ENCODE measurements at places on chromosomes 16 and 17.

- DNase-seq: no peak
Measured at GRCh38 chr16:29760567-29761279, 14.9 kb upstream of the C16orf54 start.

DNA sequence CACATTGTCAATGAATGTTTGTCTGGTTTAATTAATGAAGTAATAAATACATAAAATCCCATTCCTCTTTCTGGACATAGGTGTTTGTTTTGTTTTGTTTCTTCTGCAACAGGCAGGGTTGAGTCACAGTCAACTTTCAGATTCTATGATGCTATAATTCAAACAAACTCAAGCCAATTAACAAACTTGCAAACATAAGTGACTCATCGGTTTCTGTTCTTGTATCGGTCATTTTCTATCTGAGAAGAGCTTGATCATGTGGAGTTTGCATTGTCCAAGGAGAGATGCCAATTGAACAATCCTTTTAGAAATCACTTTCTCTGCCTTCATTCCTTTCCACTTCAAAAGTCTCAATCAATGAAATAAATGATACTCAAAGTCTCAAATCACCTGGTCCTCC lies 294.2 kb upstream of the C16orf82 start:
- no peak for DNase-seq

DNA sequence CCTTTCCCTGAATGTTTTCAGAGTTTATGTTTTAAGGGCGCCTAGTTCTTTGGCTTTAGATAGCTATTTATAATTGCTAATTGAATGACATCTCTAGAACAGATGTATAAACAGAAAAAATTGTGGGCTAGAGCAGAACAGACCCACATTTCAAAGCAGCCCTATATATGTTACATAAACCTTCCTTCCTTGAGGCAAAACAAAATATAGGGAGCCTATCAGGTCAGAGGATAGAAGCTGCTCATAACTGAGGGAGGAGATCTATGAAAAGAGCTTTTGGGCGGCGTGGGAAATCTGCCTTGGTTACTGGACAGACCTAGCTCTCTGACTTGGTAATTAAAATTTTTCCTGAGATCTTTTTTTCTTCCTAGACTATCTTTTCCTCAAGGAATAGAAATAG lies 68.4 kb downstream of the SPAG9 start:
- DNase-seq: no peak

DNA sequence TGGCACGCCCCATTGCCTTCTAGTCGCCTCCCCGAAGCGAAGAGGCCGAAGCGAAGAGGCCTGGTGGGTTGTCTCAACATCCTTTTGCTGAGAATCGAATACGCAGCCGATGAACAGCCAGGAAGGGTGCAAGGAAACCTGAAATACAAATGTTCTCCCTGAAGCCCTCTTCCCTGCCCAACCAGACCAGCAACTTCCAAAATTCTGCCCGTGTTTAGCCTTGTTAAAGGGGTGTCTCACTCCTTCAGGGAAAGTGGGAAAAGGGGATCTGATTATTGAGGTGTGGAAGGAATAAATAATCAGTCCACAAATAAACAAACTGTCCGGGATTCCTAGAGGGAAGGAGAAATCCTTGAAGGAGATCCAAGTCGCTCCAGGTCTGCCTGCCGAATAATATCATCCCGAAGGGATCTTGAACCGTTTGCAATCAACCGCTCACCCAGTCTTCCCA lies 1.4 kb upstream of the FOXC2 start:
- no peak for DNase-seq

- peak; percentile 32 for DNase-seq
Measured at GRCh38 chr16:27706866-27707685, 157.1 kb downstream of the KATNIP start.

DNA sequence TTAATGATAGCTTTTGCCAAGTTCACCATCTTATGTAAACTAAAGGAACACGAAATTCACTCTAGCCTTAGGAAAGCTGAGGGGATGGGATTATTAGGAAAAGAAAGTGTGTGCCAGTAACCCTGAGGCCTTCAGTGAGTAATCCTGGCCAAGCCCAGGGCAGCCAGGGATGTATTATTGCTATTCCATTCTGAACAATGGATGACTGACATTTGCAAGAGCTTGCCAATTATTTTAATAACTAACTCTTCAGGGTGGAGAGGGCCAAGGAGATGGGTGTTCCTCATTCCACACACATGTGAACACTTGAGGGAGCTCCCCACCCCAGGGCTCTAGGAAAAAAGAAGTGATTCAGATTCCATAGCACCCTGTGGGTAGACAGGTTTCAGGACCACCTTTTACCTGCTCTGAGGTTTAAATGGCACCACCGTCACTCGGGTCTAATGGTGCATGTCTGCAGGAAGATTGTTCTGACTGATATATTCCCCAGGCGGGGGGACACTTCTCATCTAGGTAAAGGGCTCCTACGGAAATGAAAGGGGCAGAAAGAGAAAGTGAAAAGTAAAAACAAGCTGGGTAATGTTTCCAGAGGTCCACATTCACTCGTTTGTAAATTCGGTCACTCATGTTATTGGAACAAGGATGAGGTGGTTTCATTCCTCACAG lies 41.5 kb downstream of the TK2 start:
- DNase-seq: no peak

DNA sequence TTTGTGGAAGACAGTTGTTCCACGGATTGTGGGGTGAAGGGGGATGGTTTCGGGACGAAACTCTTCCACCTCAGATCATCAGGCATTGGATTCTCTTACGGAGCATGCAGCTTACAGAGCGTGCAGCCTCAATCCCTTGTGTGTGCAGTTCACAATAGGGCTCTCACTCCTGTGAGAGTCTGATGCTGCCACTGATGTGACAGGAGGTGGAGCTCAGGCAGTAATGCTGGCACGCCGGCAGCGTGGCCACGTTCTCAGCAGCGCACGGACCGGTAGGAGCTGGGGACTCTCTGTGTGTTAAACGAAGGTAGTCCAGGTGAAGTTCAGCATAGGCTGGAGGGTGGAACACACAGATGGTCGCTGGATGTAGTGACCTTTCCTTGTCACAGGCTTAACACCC lies 37.8 kb downstream of the SEC14L1 start:
- no peak for DNase-seq

GRCh38 chr17:66353937-66354401 lies 51.6 kb downstream of the PRKCA start:
- no peak for DNase-seq

- DNase-seq: no peak
Measured at GRCh38 chr16:20203272-20203671, 124.0 kb downstream of the GP2 start.

- peak; percentile 83 for DNase-seq
Measured at GRCh38 chr17:50904518-50905459, 38.6 kb upstream of the TOB1 start.

DNA sequence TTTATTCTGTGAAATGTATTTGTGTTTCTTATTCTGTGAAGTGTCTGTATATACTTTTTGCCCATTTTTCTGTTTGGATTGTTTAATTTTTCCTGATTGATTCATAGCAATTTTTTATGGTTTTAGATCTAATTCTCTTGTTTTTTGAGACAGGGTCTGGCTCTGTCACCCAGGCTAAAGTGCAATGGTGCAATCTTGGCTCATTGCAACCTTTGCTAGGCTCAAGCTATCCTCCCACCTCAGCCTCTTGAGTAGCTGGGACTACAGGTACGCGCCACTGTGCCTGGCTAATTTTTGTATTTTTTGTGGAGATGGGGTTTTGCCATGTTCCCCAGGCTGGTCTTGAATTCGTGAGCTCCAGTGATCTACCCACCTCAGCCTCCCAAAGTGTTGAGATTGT lies 31.5 kb downstream of the NF1 start:
- DNase-seq: no peak
